ENCODE measurements at places on chromosomes 2 and 18.

- DNase-seq, result no peak
These were observed 34.3 kb downstream of the MAL start for GRCh38 chr2:95059656-95060370.

GRCh38 chr18:48295586-48296311 lies 113.4 kb downstream of the ZBTB7C start:
- DNase-seq, result no peak

DNA sequence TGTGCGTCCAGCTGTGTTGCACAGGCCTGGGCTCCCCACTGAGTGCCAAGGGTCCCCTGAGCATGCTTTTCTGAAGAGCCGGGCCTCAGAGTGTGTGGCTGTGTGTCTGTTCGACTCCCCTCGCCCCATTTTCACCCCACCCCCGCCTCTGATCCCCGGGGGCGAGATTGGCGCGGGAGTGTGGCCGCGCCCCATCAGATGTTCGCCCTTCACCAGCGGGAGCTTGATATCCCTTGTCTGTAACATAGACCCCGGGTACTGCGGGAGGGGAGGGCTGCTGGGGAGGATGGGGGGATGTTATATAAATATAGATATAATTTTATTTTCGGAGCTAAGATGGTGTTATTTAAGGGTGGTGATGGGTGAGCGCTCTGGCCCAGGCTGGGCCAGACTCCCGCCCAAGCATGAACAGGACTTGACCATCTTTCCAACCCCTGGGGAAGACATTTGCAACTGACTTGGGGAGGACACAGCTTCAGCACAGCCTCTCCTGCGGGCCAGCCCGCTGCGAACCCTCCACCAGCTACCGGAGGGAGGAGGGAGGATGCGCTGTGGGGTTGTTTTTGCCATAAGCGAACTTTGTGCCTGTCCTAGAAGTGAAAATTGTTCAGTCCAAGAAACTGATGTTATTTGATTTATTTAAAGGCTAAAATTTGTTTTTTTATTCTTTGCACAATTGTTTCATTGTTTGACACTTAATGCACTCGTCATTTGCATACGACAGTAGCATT lies 1.5 kb downstream of the RHOB start:
- DNase-seq, result peak; percentile 22

GRCh38 chr2:45595721-45596435 lies 15.2 kb downstream of the SRBD1 start:
- DNase-seq, result no peak

DNA sequence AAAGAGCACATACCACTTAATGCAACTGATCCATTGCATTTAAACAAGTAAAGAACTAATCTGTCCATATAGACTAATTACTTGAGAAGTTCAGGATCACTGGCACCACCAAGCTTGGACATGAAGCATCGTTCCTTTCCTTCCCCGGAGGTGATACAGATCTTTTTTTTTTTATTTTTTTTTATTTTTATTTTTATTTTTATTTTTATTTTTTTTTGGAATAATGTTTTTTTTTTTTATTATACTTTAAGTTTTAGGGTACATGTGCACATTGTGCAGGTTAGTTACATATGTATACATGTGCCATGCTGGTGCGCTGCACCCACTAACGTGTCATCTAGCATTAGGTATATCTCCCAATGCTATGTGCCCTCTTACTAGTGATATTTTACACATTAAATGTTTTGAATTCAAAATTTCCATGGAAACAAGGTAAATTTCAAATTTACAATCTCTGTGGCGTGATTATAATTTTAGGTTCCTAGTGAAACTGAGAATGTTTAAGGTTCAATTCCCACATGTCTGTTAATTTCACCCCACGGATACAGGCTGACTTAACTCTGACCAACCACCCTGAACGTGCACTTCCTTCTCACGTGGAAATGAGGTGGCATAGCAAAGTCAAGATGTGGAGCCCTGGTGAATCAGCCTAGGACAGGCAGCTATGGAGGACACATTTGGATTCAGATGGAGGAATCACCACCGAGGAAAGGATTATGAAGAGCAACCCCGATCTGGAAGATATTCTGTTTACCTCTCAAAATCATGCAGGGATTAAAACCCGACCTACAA lies 101.6 kb upstream of the THOC1 start:
- peak; percentile 7 for DNase-seq
